Stimulated activated CD4-positive, alpha-beta T cell treated with anti-CD3 and anti-CD28 coated beads, Interleukin-1b, Interleukin-23, amount 100 ng/mL, for 24 hours (primary cell): ENCODE measurements at places on chromosomes 3 and 15.

DNA sequence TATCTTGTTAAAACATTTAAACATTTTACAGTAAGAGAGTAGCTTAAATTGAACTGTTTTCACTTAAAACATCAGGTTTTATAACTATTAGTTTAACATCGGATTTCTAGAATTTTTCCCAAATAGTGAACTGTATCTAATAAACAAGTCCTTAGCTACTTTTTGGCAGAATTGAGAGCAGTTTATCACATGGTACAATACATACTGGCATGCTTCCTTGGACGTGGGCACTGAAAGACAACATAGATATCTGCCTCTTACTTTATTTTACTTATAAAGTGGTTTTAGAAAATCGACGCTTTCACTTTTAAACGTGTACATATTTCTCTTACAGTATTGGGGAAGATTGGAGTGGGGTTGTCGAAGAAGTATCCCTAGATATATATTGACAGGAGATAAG, 52.8 kb downstream of the OPA1 start:
- no peak for DNase-seq

DNA sequence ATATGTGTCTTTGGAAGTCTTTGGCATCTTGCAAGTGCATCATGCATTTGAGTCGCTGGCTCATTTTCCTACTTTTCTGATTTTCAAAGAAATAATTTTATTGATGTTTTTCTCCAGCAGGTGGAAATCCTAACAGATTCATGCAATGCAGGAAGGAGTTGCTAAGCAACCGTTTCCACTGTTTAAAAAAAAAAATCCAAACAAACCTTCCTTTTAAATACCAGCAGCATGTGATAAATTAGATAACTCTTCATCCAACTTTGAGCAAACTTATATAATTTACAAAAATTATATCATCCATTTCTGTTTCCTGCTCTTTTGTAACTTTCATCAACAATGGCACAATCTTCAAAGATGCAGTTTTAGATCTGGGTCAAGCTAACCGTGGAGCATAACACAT, 364.1 kb downstream of the MFSD1 start:
- DNase-seq, result no peak

GRCh38 chr3:26452363-26452762, 170.2 kb upstream of the LRRC3B start:
- no peak for DNase-seq

GRCh38 chr3:153785901-153786300, 335.3 kb upstream of the ARHGEF26 start:
- no peak for DNase-seq

GRCh38 chr3:188472336-188472735, 318.4 kb downstream of the LPP start:
- DNase-seq, result no peak
